Natural killer cell (primary cell): ENCODE measurements at places on chromosomes 5 and 9. TPM values are rescaled to one million over a fixed set of nuclear protein-coding genes. Genes with fewer than 3 reads are reported as not detected.

Gene ASS1
- not detected for total RNA-seq

DNA sequence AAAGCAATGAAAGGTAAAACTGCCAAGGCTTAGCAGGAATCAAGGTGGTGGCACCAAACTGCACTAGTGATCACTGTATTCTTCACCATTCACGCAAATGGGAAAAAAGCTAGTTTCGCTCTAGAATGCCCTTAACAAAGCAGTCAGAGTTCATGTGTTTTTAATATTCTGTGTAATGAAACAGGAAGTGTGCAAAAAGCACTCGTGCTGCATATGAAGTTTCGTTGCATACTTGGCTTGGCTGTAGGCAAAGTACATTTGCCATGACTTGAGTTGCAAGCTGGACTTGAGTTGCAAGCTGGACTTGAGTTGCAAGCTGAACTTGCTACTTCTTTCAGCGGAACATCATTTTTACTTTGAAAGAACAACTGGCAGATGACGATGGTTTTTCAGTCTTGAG lies 55.4 kb downstream of the FOXI1 start:
- DNase-seq: no peak

- no peak for DNase-seq
Measured at GRCh38 chr5:149130121-149130914, 11.0 kb upstream of the ABLIM3 start.

DNA sequence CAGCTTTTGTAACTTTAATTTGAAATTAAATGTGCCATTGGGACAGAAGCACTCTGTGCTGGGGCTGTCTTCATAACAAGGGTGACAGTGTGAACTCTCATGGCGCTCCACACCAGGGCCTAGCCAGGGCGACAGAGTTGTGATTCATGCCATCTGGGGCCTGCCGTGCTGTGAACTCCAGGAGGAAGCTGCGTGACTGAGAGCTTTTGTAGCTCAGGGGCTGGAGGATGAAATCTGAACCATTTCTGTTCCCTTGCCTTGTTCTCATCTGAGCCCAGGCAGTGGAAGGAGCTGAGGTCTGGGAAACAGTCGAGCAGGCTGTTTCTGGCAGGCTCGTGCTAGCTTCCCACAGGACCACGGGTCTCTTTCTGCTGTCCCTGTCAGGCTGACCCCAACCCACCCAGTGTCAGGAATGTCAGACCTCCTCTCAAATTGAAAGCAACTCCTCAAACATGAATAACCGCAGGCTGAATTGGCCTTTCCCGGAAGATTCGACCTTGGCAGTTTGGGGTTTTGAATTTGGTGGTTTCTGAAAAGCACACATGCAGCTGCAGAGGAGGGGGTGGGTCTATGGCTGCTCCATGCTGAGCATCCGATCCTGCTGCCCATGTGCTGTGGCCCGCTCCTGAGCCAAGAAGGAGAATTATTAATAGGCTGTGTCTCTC lies 69.2 kb upstream of the RPS23 start:
- no peak for DNase-seq
